NCI-H345 (cell line): ENCODE measurements at places on chromosomes 1 and 21.

GRCh38 chr21:21373969-21374368, 375.8 kb downstream of the NCAM2 start:
- no peak for DNase-seq

- no peak for DNase-seq
Measured at GRCh38 chr1:62869217-62869754, 85.4 kb downstream of the ATG4C start.

- no peak for DNase-seq
Measured at GRCh38 chr1:154923695-154924094, 12.8 kb downstream of the PMVK start.

DNA sequence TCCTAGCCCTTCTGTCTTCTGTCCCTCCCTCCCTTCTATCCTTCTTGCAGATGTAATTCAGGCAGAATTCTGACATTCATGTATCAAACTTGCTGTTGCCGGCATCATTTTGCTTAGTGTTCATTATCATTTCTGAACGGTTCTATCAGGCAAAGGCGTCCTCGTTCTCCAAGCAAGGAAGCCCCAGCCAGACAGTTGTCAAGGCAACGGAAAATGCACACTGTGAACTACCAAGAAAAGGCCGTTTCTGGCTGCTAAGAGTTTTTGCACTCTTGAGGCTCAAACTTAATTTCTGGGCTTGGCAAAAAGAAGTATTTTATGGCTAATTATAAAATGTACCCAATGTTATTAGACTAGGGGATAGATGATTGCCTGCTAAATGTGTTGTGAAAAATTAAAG, 164.7 kb upstream of the KCNJ15 start:
- no peak for DNase-seq

GRCh38 chr1:231931846-231932454, 305.4 kb downstream of the DISC1 start:
- DNase-seq = no peak

DNA sequence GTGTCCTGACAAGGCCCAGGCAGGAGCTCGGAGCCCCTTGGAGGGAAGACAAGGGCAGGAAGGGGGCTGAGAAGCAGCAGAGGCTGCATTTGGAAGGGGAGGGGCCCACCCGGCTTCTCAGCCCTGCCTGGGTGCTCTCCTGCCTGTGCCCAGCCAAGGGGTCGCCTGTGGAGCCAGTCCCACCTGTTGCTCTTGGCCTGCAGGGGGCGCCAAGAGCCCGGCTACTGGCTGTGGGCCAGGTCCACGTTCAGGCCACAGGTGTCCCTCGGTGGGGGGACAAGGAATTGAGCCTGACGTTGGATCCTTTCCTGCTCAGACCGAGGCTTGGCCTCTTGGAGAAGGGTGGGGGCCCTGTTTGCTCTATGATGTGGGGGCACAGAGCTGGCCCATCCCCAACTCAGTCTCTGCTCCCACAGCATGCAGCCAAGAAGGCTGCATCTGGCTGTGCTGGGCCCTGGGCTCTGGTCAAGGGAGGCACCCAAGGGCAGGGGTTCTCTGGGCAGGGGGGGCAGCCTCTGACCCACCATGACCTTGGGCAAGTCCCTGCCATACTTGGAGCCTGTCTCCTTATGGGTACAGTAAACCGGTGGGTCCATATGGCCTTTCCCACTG, 10.9 kb downstream of the WNT4 start:
- peak; percentile 56 for DNase-seq

GRCh38 chr1:76428028-76428427, 353.5 kb downstream of the ST6GALNAC3 start:
- DNase-seq = no peak

DNA sequence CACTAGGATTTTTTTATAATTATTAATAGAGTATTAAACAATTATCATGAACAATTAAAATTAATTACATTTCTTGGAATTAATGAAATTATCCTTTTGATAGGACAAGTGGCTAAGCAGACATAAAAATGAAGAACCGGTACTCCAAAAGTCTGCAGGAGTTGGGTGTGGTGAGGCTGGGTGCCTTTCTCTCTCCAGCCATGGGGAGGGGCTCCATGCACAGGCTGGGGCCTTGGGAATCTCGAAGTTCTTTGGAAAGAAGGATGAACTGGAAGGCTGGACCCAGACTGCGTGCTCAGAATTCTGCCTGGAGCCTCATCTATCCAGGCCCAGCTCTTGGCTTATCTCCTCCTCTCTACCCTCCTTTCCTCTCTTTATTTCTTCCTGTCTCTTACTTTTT, 94.1 kb downstream of the ACTL8 start:
- no peak for DNase-seq

- DNase-seq = no peak
Measured at GRCh38 chr1:70168283-70168682, 37.1 kb downstream of the LRRC40 start.

DNA sequence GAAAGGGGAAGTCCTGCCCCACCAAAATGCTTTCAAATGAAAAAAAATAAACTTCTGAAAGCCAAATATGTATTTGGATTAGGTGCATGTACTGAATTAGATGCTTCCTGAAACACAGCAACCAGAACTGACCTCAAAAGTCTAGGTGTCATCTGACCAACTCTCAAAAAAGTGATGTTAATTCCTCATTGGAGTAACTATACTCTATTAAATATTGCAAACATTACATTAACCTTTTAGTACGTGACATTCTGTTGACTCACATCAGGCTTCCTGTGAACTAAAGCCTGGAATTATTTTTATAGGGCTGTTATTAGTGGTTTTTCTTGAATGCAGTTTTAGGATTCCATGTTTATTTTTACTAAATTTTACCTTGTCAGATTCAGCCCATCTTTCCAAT, 73.5 kb downstream of the ASTN1 start:
- DNase-seq = no peak

GRCh38 chr1:33465316-33465715, 7.1 kb upstream of the ZSCAN20 start:
- no peak for DNase-seq

DNA sequence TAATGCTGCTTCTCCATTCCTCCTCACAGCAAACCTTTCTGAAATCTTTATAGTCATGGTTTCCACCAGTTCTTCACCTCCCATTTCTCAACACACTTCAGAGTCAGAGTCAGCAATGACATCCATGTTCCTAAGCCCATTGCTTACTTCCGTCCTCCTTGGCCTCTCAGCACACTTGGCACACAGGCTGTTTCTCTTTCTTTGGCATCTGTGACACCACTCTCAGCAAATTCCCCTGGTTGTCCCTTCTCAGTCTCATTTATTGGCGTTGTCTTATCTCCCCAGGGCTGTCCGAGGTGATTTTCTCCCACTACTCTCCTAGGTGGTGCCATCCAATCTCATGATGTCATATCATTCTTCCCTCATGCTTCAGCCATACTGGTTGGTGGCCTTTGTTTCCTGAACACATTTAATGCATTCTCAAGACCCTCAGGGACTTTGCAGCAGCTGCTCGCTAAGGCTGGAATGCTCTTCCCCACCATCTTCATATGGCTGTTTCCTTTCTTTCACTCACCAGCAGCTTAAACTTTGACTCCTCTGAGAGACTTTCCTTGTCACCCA, 3.3 kb upstream of the LGALS8 start:
- DNase-seq = no peak

DNA sequence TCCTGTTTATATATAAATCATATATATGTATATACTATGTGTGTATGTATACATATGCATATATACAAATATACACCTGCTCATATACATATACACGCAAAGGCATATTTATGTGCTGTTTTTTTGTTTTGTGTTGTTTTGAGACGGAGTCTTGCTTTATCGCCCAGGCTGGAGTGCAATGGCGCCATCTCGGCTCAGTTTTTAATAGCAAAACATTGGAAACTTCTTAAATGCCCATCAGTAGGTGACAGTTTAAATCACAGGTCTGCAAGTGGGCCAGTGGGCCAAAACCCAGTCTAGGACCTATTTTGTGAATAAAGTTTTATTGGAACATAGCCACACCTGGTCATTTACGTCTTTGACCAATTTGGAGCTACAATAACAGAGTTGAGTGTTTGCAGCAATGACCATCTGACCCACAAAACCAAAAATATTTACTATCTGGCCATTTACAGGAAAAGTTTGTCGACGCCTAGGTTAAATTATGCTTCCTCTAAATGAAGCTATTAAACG, 132.3 kb downstream of the TOMM20 start:
- no peak for DNase-seq

GRCh38 chr1:226420897-226421296, 13.0 kb upstream of the PARP1 start:
- no peak for DNase-seq

GRCh38 chr1:233114860-233115259, 164.4 kb downstream of the NTPCR start:
- DNase-seq = no peak

GRCh38 chr1:36257375-36257767, 33.1 kb downstream of the THRAP3 start:
- DNase-seq = no peak

- DNase-seq = no peak
Measured at GRCh38 chr1:30974536-30974935, 66.0 kb upstream of the SDC3 start.
